ENCODE measurements at places on chromosomes 12 and 14.

- DNase-seq: no peak
Measured at GRCh38 chr12:3881281-3881950, 8.2 kb upstream of the PARP11 start.

DNA sequence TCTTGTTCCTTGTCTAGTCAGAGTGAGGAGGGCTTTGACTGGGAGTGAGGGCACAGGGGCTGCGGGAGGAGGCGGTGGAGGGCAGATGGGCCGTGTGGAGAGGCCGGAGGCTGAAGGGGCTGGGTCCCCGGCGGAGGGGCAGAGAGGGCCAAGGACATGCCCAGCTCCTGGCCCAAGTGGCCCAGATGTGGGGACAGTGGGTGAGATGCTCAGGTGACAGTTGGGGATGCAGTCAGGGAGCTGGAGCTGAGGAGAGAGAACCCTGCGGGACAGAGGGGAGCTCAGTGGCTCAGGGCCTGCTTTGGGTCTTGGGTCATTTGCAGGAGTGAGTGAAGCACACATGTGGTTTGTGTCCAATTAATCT, 26.5 kb upstream of the PLD4 start:
- no peak for DNase-seq

DNA sequence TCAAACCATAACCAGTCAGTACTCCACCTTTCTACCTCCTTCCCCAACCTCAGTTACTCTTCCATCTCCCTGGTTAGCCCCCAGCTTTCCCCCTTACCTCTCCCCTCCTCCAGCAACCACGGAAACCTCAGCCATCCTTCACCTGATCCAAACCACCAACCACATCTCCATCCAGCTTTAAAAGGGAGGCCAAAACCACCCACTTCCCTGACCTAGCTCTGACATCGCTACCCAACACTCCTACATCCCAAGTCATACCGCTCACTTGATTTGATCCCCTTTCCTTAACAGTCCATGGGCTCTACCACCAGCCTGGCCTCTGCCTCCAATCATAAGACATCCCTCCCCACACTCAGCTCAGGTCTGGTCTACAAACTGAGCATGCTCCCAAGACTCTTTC, 1.5 kb downstream of the RAB35 start:
- no peak for DNase-seq

DNA sequence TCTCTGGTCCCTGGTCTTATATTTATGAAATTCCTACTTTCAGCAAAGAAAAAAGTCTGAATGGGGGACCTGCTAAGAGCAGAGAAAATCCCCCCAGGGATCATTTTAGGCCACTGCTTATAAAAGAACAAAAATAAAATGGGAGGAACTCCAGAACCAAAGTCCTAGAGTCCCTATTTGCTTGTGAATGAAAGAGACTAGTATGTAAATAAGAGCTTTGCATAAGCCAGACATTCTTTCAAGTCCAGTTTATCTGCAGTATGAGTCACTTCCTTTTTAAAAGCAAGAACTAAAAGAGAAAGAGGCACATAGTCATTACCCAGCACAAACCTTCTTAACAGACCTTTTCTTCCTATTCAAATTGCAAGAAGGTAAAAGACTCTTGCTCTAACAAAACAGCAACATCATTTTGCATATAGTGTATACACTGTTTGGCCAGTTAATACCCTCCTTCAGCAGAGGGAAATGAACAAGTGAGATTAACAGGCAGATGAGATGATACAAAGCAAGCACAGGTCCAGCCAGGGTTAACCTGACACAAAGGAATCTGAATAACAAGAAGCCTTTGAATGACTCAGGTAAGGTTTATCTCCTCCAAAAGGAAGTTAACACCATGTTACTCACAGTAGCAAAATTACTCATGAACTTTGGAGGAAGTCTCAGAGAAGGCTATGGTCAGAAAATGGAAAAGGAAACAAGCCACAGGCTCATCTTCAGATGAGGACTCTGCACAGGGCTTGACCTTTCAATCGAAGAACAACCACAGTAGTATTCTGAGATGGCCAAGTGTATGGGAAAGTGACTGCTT, 87.3 kb downstream of the PHLDA1 start:
- DNase-seq: no peak

DNA sequence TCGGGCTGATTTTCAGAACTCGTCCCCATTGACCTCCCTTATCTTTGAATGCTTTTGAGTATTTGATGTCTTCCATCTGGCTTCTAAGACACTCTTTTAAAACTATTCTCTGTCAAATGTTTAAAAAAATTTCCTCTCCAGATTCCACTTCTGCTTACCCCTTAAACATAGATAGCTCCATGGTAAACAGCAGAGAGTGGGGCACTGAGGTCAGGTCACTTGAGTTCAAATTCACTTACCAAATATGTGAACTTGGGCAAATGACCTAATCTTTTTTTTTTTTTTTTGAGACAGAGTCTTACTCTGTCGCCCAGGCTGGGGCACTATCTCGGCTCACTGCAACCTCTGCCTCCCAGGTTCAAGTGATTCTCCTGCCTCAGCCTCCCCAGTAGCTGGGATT, 126.8 kb upstream of the CPSF6 start:
- DNase-seq: no peak

- no peak for DNase-seq
Measured at GRCh38 chr14:68469208-68469713, 323.6 kb downstream of the ZFP36L1 start.

DNA sequence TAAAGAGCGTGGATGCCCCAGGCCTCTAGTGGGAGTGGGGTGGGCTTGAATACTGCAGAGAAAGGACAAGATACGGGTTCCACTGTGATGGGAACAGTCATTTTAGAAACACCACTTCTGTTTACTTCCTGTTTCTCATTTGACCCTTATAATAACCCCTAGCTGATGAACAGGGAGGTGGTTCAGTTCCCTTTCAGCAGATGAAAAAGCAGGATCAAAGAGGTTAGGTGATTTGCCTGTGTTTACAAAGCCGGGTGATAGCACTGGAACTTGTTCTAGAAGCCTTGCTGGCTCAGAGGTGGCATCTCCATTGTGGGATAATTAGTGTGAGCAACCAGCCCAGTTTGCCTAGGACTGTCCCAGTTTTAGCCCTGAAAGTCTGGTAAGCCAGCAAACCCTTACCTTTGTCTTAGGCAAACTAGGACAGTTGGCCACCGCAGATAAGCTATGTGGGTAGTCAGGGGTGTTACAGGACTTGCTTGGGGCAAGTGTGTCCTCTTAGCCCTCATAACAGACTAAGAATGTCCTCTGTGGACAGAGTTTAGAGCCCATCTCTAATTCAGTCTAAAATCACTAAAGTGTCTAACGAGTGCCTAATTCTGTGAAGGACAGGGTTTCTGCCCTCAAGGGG, 7.5 kb upstream of the LRP1-AS start:
- no peak for DNase-seq

- no peak for DNase-seq
Measured at GRCh38 chr12:92771001-92771400, 68.2 kb downstream of the PLEKHG7 start.

DNA sequence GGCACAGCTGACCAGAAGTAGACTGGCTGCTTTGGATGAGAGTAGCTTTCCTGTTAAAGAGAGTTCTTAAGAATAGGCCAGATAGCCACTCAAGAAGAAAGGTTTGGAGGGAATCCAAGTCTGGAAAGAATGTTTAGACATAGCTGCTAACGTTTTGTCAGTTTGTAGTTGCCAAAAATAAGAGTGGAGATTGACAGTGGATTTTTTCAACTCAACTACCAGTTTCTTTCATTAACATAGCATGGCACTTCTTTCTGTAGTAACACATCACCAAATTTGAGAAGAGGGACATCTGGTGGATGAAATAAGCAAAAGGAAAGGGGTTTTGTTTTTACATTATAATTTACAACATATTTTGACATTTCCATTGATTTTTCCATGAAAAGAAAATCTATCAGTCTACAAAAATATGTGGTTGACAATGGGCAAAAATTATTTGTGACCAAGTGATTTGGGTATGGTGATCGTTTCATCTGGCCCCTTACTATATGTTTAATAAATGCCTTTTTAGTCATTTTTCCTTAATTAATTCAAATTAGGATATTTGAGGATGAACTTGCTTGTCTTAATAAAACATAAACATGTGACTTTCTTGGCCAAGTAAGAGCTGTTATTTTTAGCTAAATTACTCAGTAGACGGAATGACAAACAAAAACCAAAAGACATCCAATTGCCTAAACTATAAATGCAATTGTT, 71.1 kb downstream of the PTPRR start:
- no peak for DNase-seq

Measured in omental fat pad (tissue), 4 donors.